ENCODE measurements at places on chromosomes 11 and 22. TPM values are rescaled to one million over a fixed set of nuclear protein-coding genes. Genes with fewer than 3 reads are reported as not detected.

DNA sequence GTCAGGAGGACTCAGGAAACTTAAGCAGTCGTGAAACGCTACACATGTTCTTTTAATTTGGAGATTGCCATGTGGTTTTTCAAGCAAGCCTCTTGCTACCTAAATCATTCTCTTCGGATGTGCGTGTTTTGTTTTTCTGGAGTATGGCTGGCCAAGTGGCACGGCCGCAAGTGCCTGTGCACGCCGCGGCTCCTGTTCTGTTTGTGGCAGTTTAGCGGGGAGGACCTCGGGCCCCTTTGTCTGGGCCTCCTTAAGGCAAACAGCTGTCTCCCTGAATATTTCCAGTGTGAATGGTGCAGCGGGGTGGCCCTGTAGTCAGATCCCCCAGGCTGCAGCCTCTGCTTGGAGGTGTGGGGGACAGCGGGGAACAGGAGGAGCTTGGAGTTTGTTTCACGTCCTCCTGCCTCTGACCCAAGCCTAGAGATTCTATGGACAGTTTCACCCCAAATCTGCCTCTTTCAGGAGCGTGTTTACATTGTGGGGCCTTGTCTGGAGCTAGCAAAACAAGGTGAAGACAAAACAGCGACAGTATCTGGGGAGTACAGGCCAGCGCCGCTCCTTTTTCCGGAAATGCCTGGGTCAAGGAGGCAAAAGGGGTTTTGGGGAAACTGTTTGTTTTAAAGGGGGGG, 1.3 kb downstream of the LRP5 start:
- H3K27ac ChIP-seq, result peak overlapping the region; percentile 89
- no peak for DNase-seq
- peaks cover 44% of the 10 kb centered on the region for H3K4me1 ChIP-seq
- H3K36me3 ChIP-seq, result no peaks in the 10 kb centered on the region

SCUBE1 gene
- total RNA-seq, result 0.07 TPM

CYTH4 gene
- not detected for total RNA-seq

DNA sequence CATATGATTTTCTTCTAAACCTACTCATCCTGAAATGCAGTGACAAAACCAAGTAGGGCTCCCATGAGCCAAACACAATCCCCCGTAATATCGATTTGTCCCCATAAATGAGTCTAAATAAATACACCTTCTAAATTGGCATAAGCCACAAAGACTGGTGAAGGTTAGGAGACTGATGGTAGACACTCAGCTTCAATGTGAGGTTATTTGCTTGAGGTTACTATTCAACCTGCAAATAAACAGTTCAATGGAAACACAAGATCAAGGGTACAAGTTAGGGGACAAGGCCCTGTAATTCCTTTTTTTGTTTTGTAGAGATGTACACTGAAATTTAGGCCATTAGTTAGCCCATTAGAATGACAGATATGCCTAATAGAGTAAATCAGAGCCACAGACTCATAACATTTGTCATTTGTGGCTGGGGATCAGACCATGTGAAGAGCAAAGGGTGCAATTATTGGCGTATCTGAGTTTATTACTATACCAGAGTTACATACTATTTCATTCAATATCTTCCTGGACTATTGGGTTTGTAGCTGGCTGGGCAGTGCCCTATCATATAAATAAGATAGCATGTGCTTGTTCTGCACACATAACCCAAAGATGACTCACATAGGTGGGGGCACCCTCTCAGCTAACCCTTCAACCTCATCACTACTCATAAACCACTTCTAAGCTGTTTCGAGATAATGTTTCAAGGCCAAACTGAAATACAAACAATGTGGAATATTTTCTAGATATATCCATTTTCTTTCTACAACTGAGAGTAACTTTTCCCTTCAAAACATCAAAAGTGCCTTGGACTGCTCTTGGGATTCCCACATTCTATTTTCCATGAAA, 695.3 kb downstream of the KCNA4 start:
- no peak for DNase-seq
- H3K27me3 ChIP-seq, result no peaks in the 10 kb centered on the region
- H3K36me3 ChIP-seq, result no peaks in the 10 kb centered on the region
- H3K27ac ChIP-seq, result no peak overlapping the region

GRCh38 chr11:59416613-59417012, 9.6 kb downstream of the OR5A2 start:
- no peaks in the 10 kb centered on the region for H3K4me1 ChIP-seq
- H3K36me3 ChIP-seq, result no peaks in the 10 kb centered on the region
- no peak overlapping the region for H3K27ac ChIP-seq
- no peak for DNase-seq
- no peak overlapping the region for H3K4me3 ChIP-seq
- H3K27me3 ChIP-seq, result peaks cover 12% of the 10 kb centered on the region

- H3K27ac ChIP-seq, result peak overlapping the region; percentile 87
- H3K36me3 ChIP-seq, result no peaks in the 10 kb centered on the region
- no peak for DNase-seq
- no peaks in the 10 kb centered on the region for H3K27me3 ChIP-seq
- H3K4me3 ChIP-seq, result no peak overlapping the region
Measured at GRCh38 chr11:76587820-76588454, 82.6 kb downstream of the LRRC32 start.

GRCh38 chr22:42101199-42101598, 10.6 kb upstream of the NDUFA6 start:
- no peaks in the 10 kb centered on the region for H3K4me1 ChIP-seq
- no peaks in the 10 kb centered on the region for H3K27me3 ChIP-seq
- peaks cover 26% of the 10 kb centered on the region for H3K36me3 ChIP-seq
- no peak for DNase-seq
- H3K4me3 ChIP-seq, result no peak overlapping the region
- no peak overlapping the region for H3K27ac ChIP-seq

NLRP14 gene
- not detected for total RNA-seq

DNA sequence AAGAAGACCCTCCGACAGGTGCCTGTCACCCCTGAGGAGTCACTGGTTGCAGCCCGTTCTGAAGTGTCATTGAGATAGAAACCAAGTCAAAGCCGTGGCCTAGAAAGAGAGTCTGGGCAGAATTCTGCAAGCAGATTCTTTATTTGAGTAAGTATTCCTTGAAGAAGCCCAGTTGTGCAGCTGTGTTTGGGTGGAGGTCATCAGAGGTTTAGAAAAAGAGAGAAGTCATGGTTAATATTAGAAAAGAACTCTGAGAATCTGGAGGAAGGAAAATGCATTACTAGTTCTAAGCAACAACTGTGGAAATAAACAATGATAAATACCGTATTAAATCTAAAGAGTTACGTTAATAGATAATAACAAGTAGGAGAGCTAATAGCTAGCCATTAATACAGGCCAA, 118.8 kb upstream of the KIRREL3 start:
- no peak for DNase-seq
- H3K27me3 ChIP-seq, result no peaks in the 10 kb centered on the region
- no peaks in the 10 kb centered on the region for H3K4me1 ChIP-seq
- no peaks in the 10 kb centered on the region for H3K36me3 ChIP-seq

GRCh38 chr22:43978558-43978957, 23.3 kb downstream of the SAMM50 start:
- H3K4me3 ChIP-seq, result no peak overlapping the region
- no peaks in the 10 kb centered on the region for H3K27me3 ChIP-seq
- no peak for DNase-seq

- no peak overlapping the region for H3K4me3 ChIP-seq
- DNase-seq, result no peak
- H3K27ac ChIP-seq, result no peak overlapping the region
- H3K4me1 ChIP-seq, result peaks cover 13% of the 10 kb centered on the region
- H3K36me3 ChIP-seq, result peaks cover 8% of the 10 kb centered on the region
Measured at GRCh38 chr11:2904153-2905052, 18.8 kb upstream of the CDKN1C start.

- no peak overlapping the region for H3K27ac ChIP-seq
- peaks cover 31% of the 10 kb centered on the region for H3K27me3 ChIP-seq
- no peak overlapping the region for H3K4me3 ChIP-seq
- DNase-seq, result no peak
- H3K4me1 ChIP-seq, result no peaks in the 10 kb centered on the region
- no peaks in the 10 kb centered on the region for H3K36me3 ChIP-seq
Measured at GRCh38 chr11:19055016-19055415, 5.5 kb downstream of the MRGPRX2 start.

GDPD4 gene
- not detected for total RNA-seq

All from chondrocyte (in vitro differentiated cells).